Epithelial cell of prostate (primary cell): ENCODE measurements at places on chromosomes 12 and 14.

DNA sequence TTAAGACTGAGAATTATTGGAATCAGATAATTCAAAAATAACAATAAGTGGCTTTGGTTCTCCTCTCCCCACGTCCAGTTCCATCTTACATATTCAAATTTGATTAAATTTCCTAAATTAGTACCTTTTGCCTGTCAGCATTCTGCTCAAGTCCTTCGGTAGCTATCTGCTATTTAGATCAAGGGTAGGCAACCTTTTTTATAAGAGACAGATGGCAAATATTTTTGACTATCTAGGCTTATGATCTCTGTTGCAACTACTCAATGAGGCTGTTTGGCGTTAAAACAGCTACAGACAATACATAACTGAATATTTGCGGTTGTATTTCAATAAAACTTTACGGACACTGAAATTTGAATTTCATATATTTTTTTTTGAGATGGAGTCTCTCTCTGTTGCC, 21.7 kb downstream of the L2HGDH start:
- DNase-seq = no peak

DNA sequence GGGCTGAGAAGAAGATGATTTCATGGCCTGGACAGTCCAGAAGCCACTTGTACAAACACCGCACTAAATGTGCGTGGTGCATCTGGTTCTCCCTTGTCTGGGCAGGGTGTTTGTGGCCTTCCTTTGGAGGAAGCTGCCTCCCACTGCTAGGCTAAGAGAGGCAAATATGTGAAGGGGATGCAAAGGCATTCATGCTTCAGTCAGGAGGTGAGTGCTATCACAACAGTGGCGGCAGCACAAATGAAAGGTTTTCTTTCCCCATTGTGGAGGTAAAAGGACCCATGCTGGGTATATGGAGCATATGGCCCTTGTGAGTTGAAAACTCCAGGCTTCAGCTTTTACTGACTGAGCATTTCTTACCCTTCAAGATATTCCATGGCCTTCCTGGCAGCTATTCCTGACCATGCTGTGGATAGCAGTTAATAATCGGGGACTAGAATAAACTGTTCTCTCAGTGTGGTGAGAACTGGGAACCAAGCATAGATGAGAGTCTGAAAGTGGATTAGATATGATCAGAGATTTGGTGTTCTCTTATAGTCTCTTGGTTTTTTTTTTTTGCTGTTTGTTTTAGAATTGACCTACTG, 69.9 kb downstream of the MYRFL start:
- DNase-seq = no peak

DNA sequence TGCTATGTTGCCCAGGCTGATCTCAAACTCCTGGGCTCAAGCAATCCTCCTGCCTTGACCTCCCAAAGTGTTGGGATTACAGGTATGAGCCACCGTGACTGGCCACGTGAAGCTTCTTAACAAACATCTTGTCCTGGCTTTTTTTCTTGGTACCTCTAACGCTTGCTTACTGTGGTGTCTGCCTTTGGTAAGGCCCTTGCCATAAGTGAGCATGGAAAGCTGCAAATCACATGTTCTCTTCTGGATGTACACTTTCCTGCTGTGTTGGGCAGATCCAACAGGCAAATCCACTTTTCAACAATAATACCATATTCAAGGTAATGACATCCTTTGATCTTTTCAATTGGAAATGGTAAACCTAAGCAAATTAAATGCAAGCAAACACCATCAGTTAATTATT, 54.6 kb downstream of the ARF6 start:
- no peak for DNase-seq

DNA sequence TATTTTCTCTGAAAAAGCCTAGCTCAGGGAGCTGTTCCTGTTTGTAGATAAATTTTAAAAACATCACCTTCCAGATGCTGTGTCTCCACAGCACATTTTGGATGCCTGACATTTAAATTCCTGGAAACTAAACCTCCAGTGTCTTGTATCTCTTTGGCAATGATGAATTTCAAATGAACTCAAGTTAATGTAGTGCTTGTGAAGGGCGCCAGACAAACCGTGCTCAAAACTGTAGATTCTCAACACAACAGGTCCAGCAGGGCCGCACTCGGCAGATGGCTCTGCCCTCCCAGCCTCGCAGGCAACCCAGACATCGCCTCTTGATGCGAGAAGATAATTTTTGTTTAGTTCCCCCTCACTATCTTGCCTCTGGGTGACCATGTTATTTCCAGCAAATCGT, 432.9 kb downstream of the VRK1 start:
- DNase-seq = no peak

DNA sequence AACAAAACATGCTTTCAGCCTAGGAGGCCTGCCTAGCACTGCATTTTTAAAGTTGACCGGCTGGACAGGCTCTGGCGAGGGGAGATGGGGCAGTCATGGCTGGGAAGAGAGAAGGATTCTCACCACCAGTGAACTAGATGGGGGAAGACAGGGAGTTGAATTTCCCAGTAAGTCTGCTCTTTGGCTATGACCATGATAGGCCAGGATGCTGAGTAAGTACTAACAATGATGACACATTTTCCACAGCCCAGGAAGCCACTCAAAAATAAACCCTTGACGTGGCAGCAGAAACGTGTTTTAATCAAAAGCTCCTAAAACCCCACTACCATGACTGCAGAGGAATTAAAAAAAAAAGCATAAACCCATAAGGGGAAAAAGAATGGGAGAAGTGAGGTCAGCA, 19.0 kb downstream of the KCTD10 start:
- DNase-seq = no peak

GRCh38 chr14:60215520-60216420, 33.3 kb upstream of the PPM1A start:
- no peak for DNase-seq

DNA sequence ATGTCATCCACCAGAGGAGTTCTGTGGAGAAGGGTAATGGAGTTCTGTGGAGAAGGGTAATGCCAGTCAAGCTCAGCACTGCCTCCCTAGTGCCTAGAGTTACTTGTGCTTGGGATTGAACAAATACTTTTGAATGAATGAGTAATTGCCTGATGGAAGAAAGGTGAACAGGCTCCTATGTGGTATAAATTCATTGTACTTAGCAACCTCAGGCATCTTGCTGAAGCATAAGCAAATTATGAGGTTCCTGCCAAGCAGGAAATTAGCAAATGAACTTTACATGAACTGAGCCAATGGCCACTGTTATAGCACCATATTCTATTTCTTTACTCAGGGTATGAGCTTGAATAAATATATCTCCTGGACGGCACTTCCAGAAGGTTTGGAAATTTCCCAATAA, 1047.2 kb downstream of the SLC6A15 start:
- DNase-seq = peak; percentile 68

GRCh38 chr12:132500142-132500855, 10.3 kb downstream of the FBRSL1 start:
- DNase-seq = no peak

GRCh38 chr14:24013654-24014514, 25.2 kb downstream of the DHRS4L2 start:
- DNase-seq = no peak

DNA sequence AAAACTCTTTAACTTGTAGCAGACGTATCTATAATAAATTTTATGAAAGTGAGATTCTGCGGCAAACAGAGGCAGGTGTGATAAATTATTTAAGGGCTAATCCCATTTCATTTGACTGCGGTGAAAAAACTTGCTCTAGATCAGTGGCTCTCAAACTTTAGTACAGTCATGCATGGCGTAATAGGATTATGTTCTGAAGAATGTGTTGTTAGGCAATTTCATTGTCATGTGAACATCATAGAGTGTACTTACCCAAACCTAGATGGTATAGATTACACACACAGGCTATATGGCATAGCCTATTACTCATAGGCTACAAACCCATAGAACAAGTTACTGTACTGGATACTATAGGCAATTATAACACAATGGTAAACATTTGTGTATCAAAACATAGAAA, 83.7 kb downstream of the HEATR5A start:
- DNase-seq = peak; percentile 79

- DNase-seq = no peak
Observed at GRCh38 chr12:67720351-67720856, 71.9 kb downstream of the DYRK2 start.
